ENCODE measurements at places on chromosomes 6 and 20.
A peak's percentile ranks its signal among the peaks of the same experiment; 100 is the strongest.

GRCh38 chr6:148311966-148312669 lies 30.5 kb upstream of the SASH1 start:
- no peak for DNase-seq

DNA sequence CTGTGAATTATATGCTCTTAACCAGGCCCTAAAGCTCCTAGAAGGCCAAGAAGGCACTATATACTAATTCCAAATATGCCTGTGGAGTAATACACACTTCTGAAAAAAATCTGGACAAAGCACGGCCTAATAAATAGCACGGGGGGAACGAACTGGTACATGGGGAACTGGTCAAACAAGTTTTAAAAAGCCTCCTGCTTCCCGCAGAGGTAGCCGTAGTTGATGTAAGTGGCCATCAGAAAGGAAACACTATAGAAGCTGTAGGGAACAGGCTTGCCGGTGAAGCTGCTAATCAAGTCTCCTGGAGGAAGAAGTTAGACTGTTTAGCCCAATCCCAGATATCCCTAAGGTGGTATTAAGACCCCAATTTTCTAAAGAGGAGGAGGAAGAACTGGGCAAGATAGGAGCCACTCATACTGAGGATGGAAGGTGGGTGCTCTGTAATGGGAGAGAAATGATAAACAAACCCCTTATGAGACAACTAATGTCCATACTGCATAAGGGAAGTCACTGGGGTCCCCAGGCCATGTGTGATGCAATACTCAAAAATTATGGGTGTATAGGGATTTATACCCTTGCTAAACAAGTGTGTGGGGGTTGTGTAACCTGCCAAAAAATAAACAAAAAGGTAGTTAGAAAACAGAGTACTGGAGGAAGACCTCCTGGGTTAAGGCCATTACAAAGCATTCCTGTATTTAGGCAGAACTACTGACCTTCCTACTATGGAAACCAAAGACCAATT lies 27.1 kb upstream of the ZNF318 start:
- DNase-seq = no peak

DNA sequence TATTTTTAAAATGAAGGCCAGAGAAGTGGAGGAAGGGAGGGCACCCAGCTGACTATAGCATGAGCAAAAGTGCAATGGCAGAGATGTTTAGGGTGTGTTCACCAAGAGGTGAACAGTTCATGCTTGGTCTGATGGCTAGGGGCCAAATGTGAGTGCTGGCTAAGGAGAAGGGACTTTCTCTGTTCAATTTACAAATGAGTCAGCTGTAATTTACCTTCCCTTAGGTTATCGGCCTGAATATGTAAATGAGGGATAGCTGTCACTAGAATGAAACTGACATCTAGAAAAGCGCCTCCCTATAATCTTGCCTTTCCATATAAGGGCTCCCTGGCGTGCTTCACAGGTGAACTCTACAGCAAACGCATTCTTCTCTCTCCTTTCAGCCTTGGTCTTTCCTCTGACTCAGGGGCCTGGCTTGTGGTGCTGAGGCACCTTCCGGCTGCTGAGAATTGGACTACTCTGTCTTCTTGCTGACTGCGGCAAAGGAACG lies 114.7 kb upstream of the BACH2 start:
- peak; percentile 69 for DNase-seq

DNA sequence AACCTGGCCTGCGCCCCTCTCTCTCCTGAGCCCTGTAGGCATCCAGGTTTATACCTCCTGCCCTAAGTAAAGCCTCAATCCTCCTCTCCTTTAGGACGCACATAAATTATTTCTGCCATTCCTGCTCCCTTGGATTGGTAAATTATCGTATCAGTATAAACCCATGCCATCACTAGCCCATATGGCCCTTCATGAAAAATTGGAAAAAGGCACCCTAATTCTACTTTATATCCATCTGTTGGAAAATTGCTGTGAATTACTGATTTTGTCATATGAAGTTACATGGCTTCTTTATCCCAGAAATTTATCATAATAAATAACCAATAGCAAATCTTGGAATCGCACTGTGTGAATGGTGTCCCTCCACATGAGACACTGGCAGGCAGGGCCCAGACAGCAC lies 395.2 kb downstream of the PRKN start:
- no peak for DNase-seq

- no peak for DNase-seq
These were observed 22.7 kb upstream of the KIF25 start for GRCh38 chr6:167974640-167975344.

DNA sequence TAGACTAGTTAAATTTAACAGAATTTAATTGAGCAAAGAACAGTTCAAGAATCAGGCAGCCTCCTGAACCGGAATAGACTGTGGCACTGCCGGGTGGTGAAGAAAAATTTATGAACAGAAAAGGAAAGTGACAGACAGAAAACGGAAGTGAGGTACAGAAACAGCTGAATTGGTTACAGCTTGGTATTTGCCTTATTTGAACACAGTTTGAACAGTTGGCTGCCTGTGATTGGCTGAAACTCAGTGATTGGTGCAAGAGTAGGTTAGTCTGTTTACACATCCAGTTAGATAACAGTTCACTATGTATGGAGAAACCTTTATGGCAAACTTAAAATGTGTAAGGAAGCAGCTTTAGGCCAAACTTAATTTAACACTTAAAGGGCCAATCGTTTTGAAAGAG lies 116.0 kb upstream of the CITED2 start:
- no peak for DNase-seq

Measured in activated T-helper 9 cell treated with anti-CD3 and anti-CD28 coated beads, Interleukin-2, amount 50 U/mL, for 16 hours (primary cell).